ENCODE measurements at places on chromosomes 3 and 15.

DNA sequence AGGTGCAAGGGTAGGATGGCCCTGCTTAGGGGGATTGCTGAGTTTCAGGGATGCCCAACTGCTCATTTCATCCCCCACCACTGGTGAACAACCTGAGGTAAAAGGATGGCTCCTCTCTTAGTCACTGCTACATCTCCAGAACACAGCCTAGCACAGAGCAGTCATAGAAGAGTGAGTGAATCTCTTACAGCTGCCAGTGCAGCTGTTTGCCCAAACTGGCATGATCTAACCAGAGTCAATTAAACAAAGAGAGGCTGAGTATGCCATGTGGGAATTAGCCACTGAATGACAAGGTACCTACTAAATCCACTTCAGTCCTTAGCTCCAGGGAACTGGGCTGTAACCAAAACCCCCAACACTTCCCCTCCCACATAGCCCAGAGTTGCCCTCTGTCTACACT lies 6.8 kb upstream of the NCKIPSD start:
- no peak for DNase-seq

DNA sequence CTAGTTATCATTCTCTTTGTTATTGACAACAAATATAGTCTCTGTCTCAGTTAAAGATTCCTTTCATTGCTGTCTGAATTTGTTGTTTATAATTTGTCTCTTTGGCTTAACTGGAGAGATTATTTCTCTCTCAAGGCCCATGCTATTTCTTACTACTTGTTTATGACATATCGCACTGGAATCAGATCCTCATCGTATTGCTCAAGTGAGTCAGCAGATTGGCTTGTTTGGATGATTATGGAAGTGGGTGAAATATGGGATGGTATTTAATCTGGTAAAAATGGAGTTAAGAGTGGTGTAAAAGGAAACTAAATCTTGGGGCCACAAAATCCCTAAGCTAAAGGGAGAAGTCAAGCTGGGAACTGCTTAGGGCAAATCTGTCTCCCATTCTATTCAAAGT lies 613.1 kb downstream of the SI start:
- no peak for DNase-seq

- no peak for DNase-seq
Observed at GRCh38 chr3:100141586-100141985, 27.3 kb upstream of the FILIP1L start.

DNA sequence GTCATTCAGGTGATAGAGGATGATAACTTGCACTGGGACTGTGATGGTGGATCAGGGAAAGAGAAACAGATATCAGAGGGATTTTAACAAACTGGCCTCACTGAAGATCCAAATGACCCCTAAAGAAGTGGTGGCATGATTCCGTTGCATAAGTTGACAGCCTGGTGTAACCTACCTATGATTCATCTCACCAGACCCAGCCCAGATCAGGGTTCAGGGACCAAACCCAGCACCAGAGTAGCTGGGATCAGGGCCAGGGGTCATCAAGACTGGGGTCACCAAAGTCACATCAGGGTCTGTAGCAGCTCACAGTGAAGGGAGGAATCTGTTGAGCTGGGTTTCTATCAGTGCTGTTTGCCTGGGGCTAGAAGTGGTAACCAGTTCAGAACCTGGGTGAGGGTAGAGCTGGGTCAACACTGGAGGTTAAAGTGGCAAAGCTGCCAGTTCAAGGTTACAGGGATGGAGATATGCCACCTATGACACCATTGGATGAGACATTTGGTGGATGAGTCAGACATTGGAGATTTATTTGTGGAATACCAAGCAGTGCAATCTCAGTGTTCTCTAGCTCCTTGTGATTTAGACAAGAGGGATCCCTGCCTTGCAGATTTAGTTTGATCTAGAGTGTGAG lies 35.9 kb downstream of the CASR start:
- no peak for DNase-seq

GRCh38 chr3:177358091-177358976 lies 161.1 kb upstream of the TBL1XR1 start:
- DNase-seq = peak; percentile 62

DNA sequence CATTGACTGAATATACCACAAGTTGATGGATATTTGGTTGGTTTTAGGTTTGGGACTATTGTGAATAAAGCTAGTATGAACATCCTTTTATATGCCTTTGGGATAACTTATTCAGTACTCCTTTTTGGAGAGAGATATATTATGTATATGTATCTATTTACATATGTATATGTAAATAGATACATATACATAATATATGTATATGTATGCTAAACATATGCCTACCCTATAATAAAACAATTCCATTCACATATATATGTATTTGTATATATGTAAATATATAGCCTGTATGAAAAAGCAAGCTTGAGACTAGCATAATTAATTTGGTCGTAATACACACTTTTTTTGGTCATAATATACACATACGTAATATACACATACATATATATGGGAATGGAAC lies 15.8 kb upstream of the GASK1A start:
- DNase-seq = no peak

GRCh38 chr15:91253605-91254004 lies 153.5 kb downstream of the SV2B start:
- DNase-seq = no peak

DNA sequence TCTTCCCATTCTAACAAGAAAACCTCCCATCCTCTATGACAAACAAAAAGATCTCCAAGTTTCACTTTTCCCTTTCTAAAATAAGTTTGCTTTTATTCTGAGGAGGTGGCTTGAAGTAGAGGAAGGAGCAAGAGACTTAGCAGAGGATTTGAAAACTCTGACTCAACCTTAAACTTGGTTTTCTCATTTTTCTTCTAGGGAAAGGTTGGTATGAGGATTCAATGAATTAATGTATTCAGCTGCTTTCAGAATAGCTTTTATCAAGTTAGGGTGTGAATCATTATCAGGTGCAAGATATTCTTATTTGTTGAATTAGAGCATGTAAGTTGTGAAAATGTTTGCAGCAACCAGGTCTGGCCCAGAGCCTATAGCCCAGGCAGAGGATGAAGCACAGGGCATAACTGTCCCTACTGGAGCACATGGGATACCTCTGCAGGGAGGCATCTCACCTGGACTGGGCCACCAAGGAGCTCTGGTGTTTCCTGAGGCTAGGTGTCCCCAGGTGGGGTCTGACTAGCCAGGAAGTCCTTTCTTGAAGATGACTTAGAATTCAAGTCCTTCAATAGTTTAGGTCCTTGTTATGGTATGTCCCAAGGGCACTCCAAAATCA lies 42.3 kb downstream of the SATB1 start:
- no peak for DNase-seq

DNA sequence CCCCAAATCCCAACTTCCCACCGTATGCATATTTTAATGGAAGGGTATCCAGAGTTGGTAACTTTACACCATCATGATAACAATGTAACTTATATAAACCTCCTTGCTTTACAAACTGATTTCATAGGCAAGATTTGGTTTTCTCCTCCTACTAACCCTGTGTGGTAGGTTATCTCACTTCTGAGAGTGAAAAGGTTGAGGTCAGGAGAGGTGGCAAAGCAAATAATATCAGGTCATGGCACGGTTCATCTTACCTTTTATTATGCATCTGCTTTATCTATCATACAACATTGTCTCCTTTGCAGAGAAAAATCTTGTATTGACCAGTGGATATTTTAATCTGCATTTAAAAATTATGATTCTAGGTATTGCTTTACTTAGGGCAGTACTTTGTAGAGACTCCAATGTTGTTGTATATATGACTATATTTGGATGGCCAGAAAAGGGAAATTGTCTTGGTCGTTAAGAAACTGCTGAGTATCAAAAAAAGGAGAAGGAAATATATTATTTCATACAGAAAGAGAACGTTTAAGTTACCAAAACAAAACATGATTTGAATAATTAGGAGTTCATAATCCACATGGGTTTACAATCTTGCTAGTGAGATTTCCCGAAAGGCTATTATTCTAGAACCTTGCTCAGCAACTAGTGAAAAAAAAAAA lies 30.4 kb downstream of the NFKBIZ start:
- no peak for DNase-seq

DNA sequence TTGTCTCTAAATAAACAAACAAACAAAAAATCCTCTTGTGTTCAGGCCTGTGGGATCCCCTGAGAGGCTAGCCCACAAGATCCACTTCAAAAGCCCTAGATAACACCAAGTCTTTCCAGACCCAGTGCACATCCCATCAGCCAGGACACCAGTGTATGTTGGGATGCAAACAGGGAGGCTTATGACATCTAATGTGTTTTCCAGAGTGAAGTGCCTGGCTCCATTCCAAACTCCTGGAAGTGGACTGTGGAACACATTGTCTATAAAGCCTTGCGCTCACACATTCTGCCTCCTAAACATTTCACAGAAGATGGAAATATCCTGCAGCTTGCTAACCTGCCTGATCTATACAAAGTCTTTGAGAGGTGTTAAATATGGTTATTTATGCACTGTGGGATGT lies 57.0 kb downstream of the MLH1 start:
- DNase-seq = no peak

GRCh38 chr15:64249406-64249805 lies 86.6 kb upstream of the PPIB start:
- DNase-seq = no peak

- DNase-seq = no peak
Observed at GRCh38 chr3:144390786-144391185, 419.2 kb downstream of the DIPK2A start.

DNA sequence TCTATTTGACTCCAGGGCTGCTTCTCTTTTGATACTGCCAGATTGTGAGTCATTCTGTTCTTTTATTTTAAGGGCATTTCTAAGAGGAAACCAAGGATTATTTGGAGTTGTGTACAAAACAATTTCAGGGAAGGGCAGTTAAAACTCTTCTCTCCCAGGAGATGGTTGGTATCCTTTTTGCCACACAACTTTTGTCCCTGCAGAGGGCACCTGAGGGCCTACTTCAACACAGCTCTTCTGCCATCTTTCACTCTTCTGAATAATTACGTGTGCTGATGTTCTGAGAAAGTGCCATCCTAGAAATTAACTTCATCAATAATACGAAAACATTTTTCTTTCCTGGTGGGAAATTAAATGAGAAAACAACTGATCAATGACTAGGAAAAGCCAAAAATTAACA lies 75.7 kb upstream of the GADL1 start:
- DNase-seq = peak; percentile 24

- no peak for DNase-seq
Observed at GRCh38 chr3:10206166-10206511, 41.4 kb downstream of the IRAK2 start.

GRCh38 chr15:34642247-34642646 lies 58.8 kb upstream of the GOLGA8B start:
- no peak for DNase-seq

DNA sequence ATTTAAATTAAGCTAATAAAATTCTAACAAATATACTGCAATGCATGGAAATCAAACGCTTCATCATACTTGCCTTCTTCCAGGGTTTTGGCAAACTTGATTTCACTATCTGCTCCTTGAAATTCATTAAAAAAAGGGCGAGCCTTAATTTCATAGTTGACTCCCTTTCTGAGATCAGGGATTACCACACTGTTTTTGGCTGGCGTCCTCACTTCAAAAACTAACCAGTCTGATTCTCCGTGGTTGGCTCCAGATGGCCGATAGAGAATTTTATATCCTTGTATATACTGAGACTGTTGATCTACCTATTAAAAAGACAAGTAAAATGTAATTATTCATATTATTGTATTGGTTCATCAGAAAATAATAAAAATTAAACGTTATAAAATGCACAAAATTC lies 1106.8 kb downstream of the ROBO1 start:
- DNase-seq = no peak

DNA sequence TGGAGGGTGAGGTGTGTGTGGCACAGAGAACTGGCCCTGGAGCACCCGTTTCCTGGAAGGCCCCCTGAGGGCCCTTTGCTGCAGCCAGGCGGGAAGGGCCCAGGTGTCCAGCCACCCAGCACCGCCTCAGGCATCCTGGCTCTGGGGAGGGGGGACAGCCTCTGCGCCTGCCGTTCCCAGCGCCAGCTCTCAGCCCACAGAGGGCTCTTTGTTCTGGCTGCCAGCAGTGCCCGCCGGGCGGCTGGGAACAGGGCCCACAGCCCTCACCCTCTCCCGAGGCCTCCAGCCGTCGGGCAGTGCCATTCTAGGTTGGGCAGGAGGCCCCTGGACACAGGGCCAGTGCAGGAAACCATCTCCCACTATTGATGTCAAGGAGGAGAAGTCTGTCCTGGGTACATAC lies 8.3 kb downstream of the SLC38A3 start:
- DNase-seq = no peak

DNA sequence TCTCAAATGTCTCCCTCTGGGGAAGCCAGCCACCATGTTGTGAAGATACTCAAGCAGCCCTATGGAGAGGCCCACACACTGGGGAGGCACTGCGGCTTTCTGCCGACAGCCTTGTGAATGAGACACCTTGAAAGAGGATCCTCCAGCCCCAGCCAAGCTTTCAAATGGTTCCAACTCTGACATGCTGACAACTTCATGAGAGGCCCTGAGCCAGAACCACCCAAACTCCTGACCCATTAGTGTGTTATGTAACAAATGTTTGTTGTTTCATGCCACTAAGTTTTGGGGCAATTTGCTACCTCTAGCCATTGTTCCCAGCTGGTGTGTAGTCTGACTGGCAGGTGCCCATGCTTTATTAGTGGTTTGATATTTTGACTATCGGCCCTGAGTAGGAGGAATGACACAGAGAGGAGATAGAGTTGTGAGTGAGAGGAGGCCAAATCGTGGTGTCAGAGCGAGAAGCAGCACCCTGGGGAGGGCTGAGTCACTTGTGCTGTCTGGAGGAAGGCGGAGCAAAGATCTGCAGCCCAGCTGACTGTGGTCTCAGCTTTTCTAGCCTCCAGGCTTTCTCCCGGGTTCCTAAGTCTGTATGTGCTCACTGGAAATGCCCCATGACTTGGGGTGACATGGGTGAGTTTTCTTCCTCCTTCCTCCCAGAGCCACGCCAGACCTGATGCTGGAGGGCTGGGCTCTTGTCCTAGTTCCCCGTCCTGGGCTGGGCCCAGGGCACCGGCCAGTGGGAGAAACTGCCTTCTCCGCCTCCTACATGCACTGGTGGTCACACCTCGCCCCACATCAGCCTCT lies 56.7 kb upstream of the BLM start:
- DNase-seq = peak; percentile 83

GRCh38 chr3:99842826-99843589 lies 25.3 kb downstream of the CMSS1 start:
- no peak for DNase-seq

- DNase-seq = no peak
Observed at GRCh38 chr3:8764528-8764927, 4.9 kb downstream of the OXTR start.

GRCh38 chr15:101108461-101108775 lies 143.4 kb downstream of the CHSY1 start:
- DNase-seq = no peak

GRCh38 chr3:34947834-34948233 lies 691.5 kb upstream of the ARPP21 start:
- no peak for DNase-seq

DNA sequence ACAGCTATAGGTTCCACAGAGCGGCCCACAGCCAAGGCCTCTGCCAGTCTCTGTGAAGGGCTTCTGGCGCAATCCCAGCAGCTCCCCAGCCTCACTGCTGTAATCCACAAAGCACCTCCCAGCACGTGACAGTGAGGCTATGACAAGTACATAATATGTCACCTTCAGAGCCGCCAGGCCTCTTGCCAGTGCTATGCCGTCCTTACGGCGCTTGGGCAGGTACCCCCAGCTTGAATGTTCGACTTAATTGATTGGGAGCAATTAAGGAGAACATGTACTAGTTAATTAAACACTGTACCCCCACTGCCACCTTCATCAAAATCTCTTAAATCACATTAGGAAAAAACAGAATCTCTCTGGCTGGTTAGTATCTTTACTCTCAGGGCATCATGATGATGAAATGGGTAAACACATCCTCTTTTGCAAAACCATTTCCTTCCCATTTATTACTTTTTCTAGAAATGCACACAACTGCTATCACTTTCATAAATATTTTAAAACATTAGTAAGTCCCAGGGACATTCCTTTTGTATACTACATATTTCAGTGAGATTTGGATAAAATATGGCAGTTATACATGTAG lies 169.9 kb downstream of the XXYLT1 start:
- no peak for DNase-seq

All from activated naive CD4-positive, alpha-beta T cell treated with anti-CD3 and anti-CD28 coated beads, Interleukin-2, amount 10 ng/mL, durations not matched to agents 7 days and 5 days (primary cell).